Epithelial cell of esophagus (primary cell): ENCODE measurements at places on chromosomes 6 and 20.

DNA sequence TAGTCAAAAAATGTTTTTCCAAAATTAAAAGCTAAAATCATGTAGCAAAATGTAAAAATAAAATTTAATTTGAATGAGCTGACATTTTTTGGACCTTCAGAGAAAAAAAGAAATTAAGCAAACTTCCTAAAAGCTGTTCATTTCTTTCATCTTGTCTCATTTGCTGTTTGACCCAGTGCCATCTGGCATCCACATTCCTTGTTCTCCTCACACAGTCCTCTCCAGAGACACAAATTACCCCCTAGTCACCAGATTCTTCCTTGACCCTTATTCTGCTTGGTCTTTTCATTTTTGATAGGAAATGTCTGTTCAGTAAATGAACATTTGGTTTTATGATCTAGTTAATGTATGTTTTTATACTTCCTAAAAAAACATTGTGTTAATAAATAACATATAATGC is 55.2 kb downstream of the HDDC2 start:
- no peak for DNase-seq

DNA sequence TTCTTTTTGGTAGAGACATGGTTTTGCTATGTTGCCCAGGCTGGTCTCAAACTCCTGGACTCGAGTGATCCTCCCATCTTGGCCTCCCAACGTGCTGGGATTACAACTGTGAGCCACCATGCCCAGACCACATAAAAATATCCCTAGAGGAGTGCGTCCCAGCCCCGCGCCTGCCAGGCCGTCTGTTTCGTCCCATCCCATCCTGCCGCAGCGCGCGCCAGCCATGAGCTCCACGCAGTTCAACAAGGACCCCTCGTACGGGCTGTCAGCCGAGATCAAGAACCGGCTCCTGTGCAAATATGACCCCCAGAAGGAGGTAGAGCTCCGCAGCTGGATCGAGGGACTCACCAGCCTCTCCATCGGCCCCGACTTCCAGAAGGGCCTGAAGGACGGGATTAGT is 16.6 kb upstream of the AMD1 start:
- no peak for DNase-seq

GRCh38 chr6:3270258-3270657 is 11.5 kb downstream of the PSMG4 start:
- DNase-seq: no peak

- DNase-seq: no peak
Measured at GRCh38 chr6:3036861-3037637, 31.2 kb upstream of the RIPK1 start.

GRCh38 chr20:37581246-37581645 is 53.6 kb upstream of the BLCAP start:
- DNase-seq: no peak

DNA sequence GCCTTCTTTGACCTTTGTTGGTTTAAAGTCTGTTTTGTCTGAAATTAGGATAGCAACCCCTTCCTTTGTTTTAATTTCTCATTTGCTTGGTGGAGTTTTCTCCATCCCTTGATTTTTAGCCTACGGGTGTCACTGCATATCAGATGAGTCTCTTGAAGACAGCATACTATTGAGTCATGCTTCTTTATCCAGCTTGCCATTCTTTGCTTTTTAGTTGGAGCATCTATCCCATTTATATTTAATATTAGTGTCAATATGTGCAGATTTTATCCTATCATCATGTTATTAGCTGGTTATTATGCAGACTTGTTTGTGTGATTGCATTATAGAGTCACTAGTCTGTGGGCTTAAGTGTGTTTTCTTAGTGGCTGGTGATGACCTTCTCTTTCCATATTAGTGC is 622.2 kb downstream of the MMUT start:
- no peak for DNase-seq

DNA sequence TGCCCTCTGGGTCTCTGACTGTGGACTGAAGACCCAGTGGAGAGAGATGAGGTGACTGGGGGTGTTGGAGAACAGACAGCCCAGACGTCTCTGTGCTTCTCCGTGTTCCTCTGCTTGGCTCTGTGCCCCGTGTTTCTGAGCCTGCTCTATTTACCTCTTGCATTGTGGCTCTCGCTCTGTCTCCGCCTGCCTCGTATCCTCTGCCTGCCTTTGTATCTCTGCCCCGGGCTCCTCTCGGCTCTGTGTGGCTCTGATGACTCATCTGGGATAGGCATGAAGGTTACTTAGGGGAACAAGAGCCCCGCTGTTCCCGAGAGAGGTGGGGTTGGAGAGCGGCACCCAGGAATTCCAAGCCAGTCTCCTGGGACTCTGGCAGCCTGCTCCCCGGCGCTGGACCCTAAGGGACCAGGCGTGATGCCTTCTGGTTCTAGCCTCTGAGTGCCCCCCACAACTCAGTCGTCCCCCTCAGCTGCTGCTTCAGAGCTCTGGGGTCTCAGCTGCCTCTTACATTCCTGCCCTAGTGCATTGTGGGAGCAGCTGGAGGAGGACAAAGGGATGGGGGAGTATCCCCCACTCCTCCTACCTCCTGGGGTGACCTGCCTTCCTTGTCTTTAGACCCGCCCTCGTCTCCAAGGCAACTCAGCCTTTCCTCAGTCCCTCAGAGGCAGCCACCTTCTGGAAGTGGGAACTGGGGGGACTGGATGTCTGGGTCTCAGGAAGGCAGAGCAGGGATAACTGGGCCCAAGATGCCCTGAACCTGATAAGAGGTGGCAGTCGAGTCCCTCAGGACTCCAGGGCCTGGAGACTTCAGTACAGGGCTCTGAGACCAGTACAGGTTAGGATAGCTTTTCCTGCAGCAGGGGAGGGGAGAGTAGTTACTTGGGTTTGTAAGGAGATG is 1.9 kb downstream of the DDR1 start:
- DNase-seq: peak; percentile 95

DNA sequence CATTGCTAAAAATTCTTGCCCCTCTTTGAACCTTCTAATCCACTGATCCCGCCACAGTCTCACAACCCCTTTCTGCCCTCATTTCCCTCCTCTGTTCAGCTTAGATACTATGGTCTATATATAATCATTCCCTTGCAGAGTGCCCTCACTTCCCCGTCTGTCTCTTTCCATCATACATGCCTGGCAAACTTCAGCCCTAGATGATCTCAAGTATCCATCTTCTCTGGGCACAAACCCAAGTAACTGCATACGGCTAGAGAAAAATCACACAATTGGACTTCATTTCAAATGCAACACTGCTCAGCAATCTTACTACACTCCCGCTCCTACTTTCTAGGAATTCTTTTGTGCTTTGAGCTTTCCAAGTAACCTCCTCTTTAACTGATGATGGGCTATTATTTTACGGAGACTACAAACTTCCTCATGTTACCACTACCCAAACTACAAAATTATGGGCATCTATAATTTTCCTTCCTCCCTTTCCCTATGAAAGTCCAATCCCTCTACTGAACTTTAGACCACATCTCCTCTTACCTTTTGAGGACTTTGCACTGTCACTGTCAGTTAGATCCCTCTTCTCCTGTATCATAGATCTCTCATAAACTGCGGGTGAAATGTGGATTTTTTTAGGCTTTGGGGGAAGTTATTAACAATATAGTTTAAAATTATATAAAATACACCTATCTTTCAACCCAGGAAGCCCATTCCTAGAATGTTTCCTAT is 135.6 kb downstream of the BTBD9 start:
- DNase-seq: no peak

GRCh38 chr20:33648396-33649004 is 13.6 kb upstream of the C20orf144 start:
- DNase-seq: peak; percentile 74

DNA sequence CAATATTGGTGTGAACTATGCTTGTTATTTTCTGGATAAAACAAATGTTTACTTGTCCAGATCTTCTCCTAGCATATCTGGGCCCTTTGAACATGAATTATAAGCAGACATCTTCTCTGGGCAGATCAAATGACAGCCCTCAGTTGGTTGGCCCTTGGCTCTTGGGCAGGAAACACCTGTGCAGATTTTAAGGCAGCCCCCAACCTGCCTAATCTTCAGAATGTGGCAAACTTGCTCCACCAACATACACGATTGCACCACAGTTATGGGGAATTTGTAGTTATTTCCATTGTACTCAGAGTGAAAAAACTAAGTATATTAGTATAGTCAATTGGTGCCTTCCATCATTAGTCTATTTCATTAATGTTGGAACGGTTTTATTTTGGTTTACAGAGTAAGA is 94.9 kb upstream of the KCNK16 start:
- no peak for DNase-seq

GRCh38 chr20:22559711-22560318 is 24.6 kb downstream of the FOXA2 start:
- DNase-seq: no peak

DNA sequence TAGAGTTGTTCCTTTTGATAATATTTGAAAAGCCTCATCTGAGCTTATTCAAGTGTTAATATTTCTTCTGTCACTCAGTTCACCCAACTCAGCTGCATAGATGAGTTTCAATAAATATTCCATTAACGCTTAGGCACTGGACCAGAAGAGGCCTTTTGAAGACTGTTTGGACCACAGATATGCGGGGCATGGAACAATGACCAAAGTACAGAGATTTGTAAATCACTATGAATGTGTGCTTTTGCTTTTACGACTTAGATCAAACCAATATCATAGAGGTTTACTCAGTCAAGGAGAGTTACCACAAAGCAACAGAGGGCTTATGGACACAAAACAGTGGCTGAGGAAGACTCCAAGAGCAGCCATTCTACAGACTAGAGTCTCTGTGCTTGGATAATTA is 99.9 kb downstream of the RTN4IP1 start:
- no peak for DNase-seq

DNA sequence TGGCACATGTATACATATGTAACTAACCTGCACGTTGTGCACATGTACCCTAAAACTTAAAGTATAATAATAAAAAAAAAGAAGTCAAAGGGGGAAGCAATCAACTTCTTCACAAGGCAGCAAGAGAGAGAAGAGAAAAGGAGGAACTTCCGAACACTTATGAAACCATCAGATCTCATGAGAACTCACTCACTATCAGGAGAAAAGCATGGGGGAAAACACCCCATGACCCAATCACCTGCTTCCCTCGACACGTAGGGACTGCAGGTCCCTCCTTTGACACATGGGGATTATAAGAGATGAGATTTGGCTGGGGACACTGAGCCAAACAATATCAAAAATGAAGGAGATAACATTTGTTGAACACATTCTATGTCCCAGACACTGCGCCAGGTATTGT is 94.8 kb upstream of the PHACTR1 start:
- DNase-seq: no peak

GRCh38 chr6:53857318-53858094 is 62.7 kb downstream of the LRRC1 start:
- DNase-seq: peak; percentile 83

DNA sequence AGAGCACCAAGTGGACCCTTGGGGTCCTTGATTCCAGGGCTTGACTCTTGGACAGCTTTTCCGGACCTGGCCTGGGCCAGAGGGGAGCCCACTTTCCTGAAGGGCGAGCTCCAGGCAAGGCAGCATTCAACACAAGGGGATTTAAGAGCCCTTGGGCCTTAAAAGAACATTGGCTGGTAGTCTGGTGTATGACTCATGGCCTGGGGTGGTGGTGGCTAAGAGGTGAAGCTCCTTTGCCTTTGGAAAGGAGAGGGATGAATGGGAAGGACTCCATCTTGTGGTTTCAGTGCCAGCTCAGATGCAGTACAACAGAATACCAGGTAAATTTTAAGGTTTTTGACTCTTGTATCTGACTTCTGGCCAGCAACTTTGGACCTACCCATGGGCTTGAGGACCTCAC is 760.7 kb downstream of the GRIK2 start:
- DNase-seq: peak; percentile 6

- no peak for DNase-seq
Measured at GRCh38 chr20:62097881-62098407, 24.3 kb upstream of the LSM14B start.

DNA sequence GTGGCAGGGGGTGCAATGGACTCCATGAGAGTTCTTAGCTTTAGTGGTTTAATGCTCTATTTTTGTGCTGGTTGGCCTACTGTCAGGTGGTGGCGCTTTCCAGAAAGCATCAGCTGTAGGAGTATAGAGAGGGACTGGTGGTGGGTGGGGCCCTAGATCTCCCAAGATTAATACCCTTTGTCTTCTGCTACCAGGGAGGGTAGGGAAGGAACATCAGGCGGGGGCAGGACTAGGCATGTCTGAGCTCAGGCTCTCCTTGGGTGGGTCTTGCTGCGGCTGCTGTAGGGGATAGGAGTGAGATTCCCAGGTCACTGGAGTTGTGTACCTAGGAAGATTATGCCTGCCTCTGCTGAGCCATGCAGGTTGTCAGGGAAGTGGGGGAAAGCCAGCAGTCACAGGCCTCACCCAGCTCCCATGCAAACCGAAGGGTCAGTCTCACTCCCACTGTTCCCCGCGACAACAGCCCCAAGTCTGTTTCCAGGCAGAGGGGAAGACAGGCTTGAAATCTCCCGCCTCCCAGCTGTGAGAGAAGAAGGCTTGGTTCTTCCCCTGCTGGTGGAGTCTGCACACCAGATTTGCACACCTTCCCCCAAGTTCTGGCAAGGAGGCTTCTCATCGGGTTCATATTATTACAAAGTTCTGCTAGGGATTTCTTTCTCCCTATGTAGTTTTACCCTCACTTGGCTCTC is 46.7 kb upstream of the PKIB start:
- peak; percentile 8 for DNase-seq

DNA sequence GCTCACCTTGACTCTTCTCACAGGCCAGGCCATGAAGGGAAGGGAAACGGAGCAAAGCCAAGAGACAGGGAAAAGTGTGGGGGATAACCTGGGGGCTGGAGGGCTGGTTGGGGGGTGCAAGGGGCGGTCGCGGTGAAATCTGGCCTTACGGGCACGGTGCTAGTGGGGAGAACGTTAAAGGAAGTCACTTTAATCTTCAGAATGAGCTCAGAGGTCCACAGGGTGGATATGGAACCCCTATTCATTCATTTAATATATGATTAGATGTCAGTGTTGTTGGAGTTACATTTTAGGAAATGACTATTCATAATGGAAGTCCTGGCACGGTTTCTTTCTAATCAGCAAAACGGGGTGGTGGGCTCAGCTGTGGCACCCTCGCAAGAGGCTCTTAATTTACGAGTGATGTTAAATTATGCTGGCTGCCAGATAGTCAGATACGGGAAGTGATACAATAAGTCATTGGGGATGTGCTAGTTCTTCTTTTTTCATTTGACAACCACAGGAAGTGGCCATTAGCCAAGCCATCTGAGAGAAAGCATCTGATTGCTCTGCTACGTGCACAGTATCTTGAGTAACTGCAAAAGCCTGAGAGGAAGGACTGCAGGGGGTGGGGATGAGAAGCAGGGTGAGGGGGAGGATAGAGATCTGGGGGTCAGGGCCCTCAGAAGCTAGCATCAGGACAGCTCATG is 253.0 kb downstream of the QKI start:
- DNase-seq: no peak

GRCh38 chr6:154447954-154448353 is 62.5 kb downstream of the CNKSR3 start:
- no peak for DNase-seq
